ENCODE measurements at places on chromosomes 3 and 15.

DNA sequence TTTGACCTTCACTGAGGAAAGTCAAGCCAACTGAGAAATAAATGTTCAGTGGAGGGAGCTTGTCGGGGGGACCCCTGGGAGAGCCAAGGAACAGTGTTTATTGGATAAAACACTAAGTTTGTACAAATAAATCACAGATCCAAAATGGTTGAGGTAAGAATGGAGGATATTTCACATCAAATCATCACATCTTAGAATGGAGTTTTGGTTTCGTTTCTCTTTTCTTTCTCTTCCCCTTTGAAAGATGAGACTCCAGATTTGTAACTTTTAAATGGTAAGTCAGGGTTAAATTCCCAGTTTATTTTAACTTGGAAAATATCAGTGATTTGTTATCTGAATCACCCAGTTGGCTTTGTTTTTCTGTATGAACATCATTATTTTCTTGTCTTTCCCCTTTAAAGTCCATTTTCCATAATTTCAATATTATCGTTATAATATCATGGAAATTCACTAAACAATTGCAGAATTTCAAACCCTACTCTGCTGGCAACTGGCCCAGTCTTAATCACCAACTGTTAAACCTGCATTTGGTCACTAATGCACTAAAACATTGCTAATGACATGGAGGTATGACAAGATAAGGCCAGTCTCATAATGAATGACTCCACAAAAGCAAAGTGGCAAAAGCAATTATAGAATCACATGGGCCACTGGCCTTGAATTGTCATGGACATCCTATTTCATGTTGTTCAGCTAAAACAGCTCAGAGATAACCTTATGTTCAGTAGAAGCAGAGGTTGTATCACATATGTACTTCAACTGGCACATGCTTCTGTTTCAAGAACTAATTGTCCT is 295.1 kb downstream of the SHOX2 start:
- DNase-seq, result no peak

- DNase-seq, result no peak
These were observed 98.7 kb downstream of the KCNMB2 start for GRCh38 chr3:178634975-178635374.

DNA sequence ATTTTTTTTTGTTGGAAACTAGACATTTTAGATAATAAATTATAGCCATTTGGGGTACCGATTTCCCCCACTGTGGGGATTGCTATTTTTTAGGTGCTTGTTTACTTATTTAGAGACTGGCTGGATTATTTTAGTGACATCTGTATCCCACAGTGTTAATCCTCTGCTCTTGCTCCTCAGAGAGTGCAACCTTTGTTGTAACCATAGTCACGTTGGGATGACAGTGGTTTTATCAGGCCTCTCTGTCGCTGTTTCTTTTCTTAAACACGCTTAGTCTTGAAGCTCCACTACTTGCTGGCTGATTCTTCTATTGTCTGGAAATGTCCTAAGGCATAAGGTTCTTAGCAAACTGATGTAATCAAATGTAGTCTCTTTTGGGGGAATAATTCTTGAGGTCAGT is 451.6 kb upstream of the SEMA6D start:
- DNase-seq, result no peak

- DNase-seq, result no peak
These were observed 5.3 kb downstream of the ARL6IP5 start for GRCh38 chr3:69090021-69090420.

DNA sequence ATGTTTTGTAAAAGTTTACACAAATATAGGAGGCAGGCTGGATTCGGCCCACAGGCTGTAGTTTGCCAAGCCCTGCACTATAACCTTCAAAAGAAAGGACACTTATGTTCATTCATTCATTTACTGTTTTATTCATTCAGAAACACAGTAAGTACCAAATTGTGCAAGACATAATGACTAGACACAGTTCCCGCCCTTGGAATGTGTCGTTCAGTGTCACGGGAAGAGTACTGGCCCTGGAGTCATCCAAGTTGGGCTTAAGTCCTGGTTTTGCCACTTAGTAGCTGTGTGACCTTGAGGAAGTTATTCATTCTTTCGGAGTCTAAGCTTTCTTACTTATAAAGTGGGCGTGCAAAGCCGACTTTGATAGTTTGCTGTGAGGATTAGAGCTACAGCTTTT is 22.0 kb downstream of the COLQ start:
- no peak for DNase-seq

DNA sequence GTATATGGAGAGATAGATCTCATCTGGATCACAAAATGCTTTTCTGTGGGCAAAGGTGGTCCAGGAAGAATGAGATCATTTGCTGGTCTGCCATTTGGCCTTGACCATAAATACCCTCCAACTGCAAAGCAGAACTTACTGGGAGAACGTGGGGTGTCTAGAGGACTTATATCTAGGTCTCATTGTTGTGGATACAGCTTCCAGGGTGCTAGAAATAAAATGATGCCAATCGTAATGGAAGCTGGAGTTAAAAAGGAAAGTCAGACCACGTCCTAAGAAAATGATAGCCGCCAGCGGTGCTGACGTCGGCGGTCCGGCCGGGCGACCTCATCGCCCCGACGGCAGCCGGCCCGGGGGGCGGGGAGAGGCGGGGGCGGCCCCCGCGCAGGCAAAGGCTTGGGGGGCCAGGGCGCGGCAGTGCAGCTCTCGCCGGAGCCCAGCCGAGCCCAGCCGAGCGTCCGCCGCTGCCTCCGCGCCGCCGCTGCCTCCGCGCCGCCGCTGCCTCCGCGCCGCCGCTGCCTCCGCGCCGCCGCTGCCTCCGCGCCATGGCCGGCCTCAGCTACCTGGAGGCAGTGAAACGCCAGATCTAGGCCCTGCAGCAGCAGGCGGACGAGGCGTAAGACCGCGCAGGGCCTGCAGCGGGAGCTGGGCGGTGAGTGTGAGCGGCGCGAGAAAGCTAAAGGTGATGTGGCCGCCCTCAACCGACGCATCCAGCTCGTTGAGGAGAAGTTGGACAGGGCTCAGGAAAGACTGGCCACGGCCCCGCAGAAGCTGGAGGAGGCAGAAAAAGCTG is 89.5 kb downstream of the EOMES start:
- DNase-seq, result peak; percentile 12

DNA sequence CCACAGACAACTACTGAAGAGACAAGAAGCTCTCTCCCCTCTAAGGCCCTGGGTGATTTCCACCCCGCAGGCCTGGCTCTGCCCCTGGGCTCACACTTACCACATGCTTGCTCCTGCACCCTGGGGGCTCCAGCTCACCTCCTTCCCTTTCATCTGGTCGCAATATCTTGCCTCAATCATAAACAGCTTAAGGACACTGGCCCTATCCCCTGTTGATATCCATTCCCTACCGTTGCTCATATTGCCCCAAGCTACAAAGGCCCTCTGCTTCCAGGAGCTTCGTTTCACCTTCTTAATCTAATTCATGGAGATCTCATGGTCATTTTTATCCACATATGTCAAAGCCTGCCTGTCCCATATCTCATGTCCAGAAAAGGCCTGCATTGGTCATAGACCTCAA is 46.0 kb upstream of the TSEN2 start:
- no peak for DNase-seq

DNA sequence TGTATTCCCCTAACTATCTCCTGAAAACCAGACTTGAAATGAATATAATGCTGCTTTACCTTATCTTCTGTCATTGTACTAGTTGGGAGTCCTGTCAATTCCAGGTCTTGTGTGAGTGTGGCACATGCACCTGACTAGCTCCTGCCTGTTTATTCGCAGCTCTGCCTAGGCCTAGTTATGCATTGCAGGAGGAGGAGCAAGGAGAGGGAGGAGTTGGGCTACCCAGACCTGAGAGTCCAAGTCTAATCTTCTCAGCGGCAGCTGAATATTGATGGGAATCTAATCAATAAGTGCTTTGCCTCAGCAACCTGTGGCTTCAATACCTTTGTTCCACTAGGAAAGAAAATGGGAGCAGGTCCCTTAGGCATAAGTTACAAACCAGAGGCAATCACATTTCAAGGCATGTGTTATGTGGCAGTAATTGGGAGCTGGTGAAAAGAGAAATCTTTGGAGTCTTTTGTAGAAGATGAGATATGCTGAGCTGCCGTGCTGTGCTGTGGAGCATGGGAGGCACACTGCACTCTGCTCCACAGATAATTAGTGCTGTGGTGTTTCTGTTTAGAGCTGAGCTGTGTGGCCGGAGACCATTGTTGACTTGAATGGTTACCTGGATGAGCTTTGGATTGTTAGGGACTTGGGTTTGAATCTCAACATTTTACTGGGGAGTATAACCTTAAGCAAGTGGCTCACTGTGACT is at the start of gene SLC2A2:
Gene SLC2A2, minus strand, starts transcription at position 124 of the 697 bp plus-strand sequence. Its CDS starts 50 bp downstream, at position 74.
- no peak for DNase-seq

DNA sequence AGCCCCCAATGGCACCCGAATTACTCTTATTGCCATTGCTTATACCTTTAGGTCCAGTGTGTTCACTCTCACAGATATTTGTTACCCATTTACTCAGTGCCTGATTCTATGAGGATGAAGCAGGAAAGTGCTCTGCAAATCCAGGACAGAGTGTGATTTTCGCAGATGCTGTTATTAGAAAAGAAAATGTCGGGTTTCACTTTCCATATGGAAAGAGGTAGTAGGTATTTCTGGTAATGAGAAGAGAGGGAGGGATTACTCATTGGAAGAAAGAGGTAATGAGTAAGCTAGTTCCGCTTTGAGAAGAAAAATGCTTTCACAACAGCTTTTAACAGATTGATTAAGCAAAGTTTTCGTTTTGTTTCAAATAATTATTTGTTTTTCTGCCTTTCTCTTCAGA is 336.3 kb upstream of the CFAP20DC start:
- no peak for DNase-seq

- DNase-seq, result no peak
These were observed 491.8 kb downstream of the MECOM start for GRCh38 chr3:169171739-169172138.

GRCh38 chr3:50374363-50375257 is 15.3 kb upstream of the TMEM115 start:
- DNase-seq, result no peak

- no peak for DNase-seq
These were observed 139.1 kb downstream of the GBE1 start for GRCh38 chr3:81622395-81622794.

DNA sequence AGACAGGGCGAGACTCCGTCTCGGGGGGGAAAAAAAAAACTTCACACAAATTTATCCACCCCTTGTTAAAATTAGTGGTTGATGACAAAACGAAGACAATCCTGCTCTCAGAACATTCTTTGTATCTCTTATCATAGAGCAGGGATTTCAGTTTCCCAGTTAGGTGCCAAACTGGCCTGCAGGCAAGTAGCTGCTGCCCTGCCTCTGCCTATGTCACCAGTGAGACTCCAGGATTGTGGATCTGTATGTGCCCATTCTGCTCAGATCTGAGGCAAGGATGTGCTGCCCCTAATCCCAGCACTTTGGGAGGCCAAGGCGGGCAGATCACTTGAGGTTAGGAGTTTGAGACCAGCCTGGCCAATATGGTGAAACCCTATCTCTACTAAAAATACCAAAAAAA is 54.4 kb downstream of the IQGAP1 start:
- no peak for DNase-seq

- no peak for DNase-seq
These were observed 422.2 kb downstream of the GBE1 start for GRCh38 chr3:81339040-81339845.

- DNase-seq, result no peak
These were observed 68.6 kb downstream of the ADCY5 start for GRCh38 chr3:123380261-123380660.

DNA sequence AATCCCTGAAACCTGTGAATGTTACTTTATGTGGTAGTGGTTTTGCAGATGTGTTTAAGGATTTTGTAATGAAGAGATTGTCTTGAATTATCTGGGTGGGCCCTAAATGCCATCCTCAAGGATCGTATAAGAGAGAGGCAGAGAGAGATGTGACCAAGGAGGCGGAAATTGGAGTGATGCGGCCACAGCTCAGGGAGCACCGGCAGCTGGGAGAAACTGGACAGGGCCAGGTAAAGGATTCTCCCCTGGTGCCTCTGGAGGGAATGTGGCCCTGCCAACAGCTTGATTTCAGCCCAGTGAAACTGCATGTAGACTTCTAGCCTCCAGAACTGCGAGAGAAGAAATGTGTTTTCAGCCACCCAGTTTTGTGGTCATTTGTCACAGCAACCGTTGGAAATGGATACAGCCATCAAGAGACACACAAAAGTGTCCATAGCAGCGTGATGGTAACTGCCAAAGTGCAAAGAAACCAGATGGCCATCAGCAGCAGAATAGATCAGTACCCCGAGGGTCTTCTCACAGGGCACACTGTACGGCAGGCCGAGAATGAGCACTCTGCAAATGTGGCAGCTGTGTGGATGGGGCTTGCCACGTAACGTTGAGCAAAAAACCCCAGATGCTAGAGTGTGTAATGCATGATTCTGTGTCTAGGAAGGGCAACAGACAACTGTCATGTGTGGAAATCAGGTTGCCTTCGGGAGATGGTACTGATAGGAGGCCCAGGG is 12.2 kb downstream of the APBA2 start:
- no peak for DNase-seq

GRCh38 chr15:29138260-29138659 is 131.4 kb downstream of the NSMCE3 start:
- DNase-seq, result no peak

DNA sequence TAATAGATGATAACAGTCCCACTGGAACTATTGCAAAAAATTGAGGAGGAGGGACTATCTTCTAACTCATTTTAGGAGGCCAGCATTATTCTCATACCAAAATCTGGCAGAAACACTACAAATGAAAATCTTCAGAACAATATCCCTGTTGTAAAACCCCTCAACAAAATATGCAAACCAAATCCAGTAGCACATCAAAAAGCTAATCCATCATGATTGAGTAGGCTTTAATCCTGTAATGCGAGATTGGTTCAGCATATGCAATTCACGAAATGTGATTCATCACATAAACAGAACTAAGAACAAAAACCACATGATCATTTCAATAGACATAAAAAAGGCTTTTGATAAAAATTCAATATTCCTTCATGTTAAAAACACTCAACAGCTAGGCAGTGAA is 23.9 kb upstream of the PLSCR2 start:
- DNase-seq, result no peak

DNA sequence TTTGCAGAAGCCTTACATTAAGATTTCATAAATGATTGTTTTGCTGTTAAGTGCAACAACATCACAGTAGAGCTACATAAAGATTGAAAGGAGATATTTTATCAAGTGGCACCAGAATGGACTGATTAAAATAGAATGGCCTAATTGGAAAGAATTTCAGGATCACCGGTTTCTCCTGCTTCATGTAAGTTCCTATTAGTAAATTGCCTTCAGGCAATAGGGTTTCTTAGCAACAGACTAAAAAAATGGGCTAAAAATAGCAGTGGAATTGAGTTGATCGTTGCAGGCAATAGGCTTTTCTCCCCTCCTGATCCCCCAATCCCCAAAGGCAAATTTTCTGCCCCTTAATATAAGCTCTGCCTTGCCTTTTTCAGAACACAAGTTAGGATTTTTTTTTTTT is 917 bp downstream of the LNP1 start:
- DNase-seq, result no peak

- DNase-seq, result no peak
These were observed 10.3 kb downstream of the SEC13 start for GRCh38 chr3:10310578-10310977.

DNA sequence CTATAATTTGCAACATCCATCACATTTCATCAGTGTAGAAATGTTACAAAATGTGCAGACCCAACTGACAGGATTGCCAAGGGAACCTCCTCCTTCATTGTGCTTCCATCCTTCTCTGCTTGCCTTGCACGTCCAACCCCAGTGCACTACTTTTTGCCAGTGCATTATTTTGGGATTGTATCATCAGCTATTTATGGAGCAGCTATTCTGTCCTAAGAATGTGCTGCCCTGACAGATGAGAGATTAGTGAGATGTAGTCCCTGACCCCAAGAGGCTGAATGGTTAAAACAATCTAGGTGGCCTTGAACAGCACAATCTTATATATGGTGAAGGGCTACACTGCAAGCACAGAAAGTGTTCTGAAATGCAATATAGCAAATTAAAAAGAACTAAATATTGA is 935.8 kb downstream of the IGSF11 start:
- no peak for DNase-seq
